ENCODE measurements at places on chromosomes 7 and 10.

- no peak for DNase-seq
Observed at GRCh38 chr7:89772276-89772675, 382.0 kb upstream of the STEAP1 start.

DNA sequence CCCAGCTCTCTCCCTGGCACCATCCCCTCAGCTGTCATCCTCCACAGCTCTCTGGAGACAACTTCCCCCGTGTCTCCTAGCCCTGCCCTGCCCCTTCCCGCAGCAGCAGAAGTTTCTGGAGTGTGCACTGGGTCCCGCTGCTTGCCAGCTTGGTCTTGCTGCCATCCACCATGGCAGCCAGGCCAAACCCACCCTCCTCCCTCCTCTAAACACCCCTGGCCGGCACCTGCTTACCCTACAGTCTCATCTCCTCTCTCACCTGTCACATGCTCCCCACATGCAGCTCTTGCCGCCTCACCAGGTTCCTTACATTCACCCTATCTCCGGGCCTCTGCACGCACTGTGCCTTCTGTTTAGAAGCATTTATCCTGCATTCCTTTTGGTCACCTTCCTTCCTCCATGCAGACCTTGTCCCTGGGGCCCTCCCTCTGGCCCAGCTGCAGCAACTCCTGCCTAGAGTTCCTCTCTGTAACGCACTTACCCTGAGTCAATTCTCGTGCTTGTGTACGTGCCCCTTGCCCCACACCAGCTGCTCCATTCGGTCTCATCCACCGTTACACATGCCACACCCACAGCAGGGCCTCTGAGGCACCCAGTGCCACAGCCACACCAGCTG lies 93.9 kb upstream of the RET start:
- DNase-seq: no peak

- DNase-seq: no peak
Observed at GRCh38 chr7:35463176-35463700, 209.3 kb upstream of the TBX20 start.

GRCh38 chr7:5397736-5398135 lies 25.9 kb downstream of the TNRC18 start:
- no peak for DNase-seq

GRCh38 chr10:103259989-103260388 lies 14.3 kb downstream of the RPEL1 start:
- DNase-seq: no peak

DNA sequence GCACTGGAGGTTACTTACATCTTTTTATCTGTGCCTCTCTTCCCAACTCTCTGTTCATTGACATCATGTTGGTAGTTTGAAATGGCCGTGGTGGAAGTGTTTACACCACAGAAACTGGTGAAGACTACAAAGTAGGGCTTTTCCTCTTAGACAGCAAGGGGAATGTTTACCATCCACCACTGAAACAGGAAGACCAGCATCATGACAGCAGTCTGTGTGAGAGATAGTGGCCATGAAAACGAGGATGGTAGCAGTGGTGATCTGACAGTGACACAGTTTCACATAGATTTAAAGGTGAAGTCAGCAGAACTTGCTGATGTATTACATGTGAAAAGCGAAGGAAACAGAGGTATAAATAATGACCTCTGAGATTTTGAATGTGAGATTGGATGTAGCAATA lies 115.7 kb downstream of the CCDC71L start:
- DNase-seq: no peak
